ENCODE measurements at places on chromosomes 2 and 18.

- ATAC-seq, result no peak
Observed at GRCh38 chr2:167345559-167345958, 457.3 kb downstream of the XIRP2 start.

GRCh38 chr2:160474891-160475787 lies 18.5 kb downstream of the RBMS1 start:
- ATAC-seq, result no peak

- ATAC-seq, result no peak
Observed at GRCh38 chr18:23095463-23095862, 39.8 kb upstream of the CABLES1 start.

GRCh38 chr18:8654503-8655451 lies 45.5 kb downstream of the RAB12 start:
- ATAC-seq, result no peak

DNA sequence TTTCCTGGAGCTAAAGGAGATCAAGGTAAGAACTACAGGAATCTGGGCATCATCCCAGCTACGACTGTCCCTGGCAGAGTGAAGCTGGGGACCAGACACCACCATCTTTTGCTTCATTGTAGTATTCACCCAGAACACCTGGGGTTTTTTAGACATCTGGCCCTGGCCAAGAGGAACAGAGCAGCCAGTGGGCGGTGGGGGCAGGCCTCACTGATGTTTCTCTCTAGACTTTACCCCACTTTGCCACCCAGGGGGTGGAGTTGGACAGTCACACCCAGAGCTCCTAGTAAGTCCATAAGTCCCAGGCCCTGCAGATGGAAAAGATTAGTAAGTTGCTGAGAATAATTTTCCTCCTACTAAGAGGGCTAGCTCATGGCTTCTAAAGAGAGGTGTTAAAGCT lies 39.6 kb downstream of the MARCO start:
- no peak for ATAC-seq

DNA sequence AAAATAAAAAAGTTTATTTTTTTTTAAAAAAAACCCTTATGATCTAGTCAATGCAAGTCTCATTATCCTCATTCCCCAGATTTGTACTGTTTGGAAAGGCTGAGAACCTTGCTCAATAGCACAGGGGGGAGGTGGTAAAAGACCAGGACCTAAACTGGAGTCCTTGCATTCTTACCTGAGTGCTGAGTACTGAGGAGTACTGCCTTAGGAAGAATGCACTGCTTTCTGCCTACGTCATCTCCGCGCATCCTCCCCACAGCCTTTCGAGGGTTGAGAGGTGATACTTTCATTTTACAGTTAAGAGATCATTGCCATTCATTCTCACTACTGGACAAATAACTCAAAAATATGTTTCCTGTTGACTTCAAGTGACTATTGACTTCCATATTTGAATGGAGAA lies 73.8 kb downstream of the MAP3K20 start:
- peak; percentile 71 for ATAC-seq

- ATAC-seq, result no peak
Observed at GRCh38 chr2:55962915-55963314, 39.3 kb upstream of the EFEMP1 start.

- ATAC-seq, result no peak
Observed at GRCh38 chr18:36335476-36336279, 38.2 kb downstream of the FHOD3 start.

- no peak for ATAC-seq
Observed at GRCh38 chr2:446303-446874, 158.5 kb upstream of the ALKAL2 start.

DNA sequence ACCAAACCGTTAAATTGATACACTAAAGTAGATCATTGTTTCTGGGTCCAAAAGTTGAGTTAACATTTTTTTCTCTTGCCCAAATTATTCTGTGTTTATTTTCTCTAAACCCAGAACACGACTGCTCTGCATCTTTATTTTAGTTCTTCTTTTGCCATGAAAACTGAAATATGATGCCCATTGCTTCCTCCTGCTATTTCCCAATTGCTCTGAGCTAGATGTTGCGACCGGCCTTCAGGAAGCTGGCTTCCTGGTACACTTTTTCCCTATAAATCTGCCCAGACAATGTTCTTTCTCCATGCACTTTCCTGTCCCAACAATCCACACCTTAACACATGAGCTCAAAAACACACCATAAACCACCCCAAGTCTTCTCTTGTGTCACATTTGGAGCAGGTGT lies 501.4 kb downstream of the FBXO15 start:
- no peak for ATAC-seq

- no peak for ATAC-seq
Observed at GRCh38 chr2:43106559-43107527, 119.6 kb downstream of the ZFP36L2 start.

GRCh38 chr2:46913471-46914381 lies 1.9 kb downstream of the MCFD2 start:
- no peak for ATAC-seq

GRCh38 chr2:155653176-155653575 lies 679.3 kb downstream of the NR4A2 start:
- ATAC-seq, result no peak

DNA sequence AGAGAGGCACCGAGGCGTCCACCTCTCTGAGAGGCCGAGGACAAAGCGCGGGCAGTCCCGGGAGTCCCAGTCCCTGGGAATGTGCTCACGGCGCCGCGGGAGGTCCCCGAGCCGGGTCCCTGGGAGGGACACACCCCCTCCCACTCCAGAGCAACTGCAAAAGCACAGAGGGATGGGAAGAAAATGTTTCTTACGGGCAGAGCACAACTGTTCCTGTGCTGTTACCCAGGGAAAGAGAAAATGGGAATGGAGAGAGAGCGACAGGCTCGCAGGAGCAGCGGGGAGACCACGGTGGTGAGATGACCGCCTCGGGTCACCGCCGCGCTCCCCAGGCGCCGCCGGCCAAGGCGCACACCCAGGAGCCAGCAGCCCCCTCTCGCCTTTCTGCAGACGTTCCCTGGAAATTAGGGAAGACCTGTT lies 1.2 kb upstream of the BCL11A start:
- ATAC-seq, result no peak

DNA sequence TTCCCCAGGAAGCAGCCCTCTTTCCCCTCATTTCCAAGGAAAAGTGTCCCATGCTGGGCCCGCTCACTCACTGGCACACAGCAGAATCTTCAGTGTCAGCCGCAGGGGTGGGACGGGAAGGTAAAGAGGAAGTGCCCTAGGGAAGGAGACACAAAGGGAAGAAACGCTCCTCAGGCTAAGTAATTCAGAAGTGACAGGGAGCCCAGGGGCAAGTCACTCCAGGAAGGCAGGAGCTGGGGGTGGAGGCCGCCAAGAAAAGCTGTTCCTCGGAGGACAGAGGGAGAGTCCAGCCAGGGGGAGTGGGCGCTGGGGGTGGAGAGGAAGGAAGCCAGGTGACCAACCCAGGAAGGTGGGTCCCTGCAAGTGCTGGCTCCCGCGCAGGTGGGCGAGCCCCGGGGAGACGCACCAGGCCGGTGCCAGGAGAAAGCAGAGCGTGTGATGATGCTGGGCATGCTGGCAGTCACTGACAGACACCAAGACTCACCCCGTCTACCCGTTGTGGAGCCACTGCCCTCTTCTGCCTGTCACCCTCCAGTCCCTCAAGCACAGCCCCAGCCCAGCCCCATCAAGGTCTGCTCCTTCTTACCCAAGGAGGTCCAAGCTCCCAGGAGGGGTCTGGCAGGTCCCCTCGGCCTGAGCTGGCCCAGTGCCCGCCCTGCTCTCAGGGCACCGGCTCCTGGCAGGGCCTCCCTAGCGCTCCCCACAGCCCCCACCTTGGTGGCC lies 21.7 kb downstream of the HDAC4 start:
- no peak for ATAC-seq

- ATAC-seq, result no peak
Observed at GRCh38 chr2:192005211-192005610, 158.3 kb upstream of the CAVIN2 start.

- ATAC-seq, result no peak
Observed at GRCh38 chr2:16150456-16151280, 210.3 kb downstream of the MYCN start.

- no peak for ATAC-seq
Observed at GRCh38 chr2:47277187-47277586, 122.1 kb upstream of the STPG4 start.

DNA sequence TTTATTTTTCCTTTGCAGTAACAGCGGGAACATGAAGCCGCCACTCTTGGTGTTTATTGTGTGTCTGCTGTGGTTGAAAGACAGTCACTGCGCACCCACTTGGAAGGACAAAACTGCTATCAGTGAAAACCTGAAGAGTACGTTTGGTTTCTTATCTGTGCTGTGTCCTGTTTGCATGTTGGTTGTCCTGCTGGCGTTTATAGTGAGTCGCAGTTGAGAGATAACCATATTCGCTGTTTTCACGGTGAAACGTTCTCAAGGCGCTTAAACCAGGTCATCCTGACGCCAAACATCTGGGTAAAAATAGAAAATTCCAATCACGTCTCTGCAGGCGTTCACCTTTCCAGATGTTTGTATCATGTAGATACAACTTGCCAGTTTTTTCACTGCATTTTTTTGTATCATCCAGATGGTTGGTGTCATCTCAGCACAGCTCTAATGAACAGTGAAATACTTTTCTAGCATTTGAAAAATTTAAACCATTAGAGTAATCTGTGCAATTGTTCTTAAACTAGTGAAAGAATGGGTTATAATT lies 21.2 kb downstream of the CLUL1 start:
- ATAC-seq, result no peak

GRCh38 chr18:78579854-78580577 lies 399.6 kb upstream of the SALL3 start:
- no peak for ATAC-seq

DNA sequence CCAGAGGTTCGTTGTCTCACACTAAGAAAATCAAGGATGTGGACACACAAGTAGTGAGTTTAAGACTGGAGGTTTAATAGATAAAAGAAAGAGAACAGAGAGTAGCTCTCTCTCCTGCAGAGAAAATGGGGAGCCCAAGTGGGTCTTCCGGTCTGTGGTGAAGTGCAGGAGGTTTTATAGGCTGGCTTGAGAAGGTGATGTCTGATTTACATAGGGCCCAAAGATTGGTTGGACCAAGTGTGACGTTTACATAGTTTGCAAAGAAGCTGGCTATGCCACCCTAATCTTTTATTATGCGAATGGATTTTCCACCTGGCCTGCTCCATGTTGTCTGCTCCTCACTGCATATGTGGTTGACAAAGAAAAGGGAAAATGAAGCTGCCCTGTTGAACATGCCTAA lies 430.4 kb upstream of the TRIB2 start:
- ATAC-seq, result no peak

- no peak for ATAC-seq
Observed at GRCh38 chr2:59585655-59586054, 967.8 kb downstream of the BCL11A start.

DNA sequence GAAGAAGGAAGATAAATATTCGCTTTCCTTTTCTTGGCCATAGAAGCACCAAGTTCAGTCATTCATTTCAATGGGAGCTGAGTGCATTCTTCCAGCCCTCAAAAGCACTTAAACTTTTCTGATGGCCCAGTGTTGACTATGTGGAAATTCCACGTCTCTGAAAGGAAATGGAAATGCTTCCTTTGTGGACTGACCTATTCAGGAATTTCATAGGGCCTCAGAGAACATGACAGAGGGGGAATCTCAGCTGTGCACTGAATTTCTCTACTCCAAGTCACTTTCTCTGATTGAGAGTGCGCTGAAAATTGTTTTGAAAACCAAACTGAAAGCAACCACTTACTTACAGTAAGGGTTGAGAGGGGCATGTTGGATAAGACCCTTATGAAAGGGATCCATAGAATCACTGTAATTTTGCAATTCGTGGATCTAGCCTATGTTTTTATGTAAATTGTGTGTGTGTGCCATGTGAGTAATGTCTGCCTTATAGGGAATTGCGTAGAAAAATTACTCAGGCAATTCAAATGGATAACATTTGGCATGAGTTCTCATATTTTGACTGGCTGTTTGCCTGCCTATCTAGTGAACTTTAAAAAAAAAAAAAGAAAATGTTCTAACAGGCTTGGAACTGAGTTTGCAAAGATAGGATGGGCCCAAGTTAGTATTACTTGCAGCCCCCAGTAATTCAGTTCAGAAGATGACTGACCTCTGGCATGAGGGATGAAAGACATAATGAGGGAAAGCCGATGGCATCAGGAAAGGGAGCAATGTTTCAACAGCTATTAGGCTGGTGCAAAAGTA lies 437.0 kb downstream of the PTPRM start:
- no peak for ATAC-seq

GRCh38 chr18:41266616-41267015 lies 688.4 kb upstream of the PIK3C3 start:
- no peak for ATAC-seq

DNA sequence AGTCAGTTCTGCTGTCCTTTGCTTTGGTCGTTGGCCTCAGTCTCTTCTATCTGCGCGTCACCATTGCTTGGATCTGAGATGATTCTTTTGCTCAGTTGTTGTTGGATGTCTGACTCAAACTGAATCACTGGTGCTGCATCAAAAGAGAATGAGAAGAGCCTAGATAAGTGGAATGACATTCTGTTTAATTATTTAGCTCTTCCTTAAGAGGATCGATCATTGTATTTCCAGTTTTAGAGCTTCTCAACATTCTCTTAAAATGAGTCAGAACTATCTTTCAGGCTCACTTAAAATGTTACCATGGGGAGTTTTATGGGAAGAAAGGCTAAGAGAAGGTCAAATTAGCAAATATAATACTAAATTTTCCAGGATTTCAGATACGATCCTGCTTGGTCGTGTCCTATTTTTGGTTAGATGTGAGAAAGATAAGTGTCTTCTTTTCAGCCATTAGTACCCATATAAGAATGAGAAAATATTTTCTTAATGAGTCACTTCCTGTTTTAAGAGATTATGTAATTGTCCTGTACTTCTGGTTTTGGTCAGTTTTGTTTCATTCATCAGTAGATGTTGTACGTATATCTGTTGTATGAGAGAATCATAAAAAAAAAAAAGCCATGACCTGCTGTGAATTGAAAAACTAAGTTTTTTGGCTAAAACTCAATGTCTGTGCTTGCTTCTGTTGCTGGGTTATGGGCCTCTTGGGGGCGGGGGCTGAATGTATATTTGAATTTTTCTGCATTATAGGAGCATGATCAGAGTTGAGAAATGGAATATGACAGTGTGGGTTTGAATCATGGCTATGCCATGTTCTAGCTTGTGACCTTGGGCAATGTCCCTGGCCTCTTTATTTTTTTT lies 31.6 kb upstream of the CASP10 start:
- ATAC-seq, result peak; percentile 83

All from activated T-helper 17 cell treated with anti-CD3 and anti-CD28 coated beads, Interleukin-2, amount 50 U/mL, for 72 hours (primary cell).